Left colon (tissue), 2 donors: ENCODE measurements at places on chromosomes 5 and 9. TPM values are rescaled to one million over a fixed set of nuclear protein-coding genes. Genes with fewer than 3 reads are reported as not detected.

Gene MROH2B
- not detected for total RNA-seq

Gene TEK
- 2.4 TPM for total RNA-seq

Gene PCDHGA3
- total RNA-seq: 0.39 TPM

Gene LEAP2
- total RNA-seq: 2.9 TPM

Gene SARDH
- 0.92 TPM for total RNA-seq
